ENCODE measurements at places on chromosomes 11 and 22.

DNA sequence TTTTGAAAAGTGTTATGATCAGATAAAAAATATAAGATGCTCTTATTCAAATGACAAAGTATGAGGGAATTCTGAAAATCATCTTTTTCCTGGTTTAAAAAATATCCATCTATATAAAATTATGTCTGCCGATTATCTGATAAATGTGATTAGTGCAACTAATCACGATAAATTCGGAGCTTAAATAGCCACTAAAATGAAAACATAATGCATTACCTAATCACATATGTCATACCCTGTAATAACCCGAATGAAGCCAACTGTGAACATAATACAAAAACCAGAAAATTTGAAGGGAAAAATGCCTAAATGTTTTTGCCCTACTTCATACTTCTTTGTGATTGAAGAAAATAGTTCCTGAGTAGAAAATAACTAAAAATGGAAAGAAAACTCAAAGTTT lies 808.4 kb upstream of the LUZP2 start:
- DNase-seq: no peak

- DNase-seq: no peak
These were observed 18.3 kb downstream of the RCN1 start for GRCh38 chr11:32109138-32109537.

DNA sequence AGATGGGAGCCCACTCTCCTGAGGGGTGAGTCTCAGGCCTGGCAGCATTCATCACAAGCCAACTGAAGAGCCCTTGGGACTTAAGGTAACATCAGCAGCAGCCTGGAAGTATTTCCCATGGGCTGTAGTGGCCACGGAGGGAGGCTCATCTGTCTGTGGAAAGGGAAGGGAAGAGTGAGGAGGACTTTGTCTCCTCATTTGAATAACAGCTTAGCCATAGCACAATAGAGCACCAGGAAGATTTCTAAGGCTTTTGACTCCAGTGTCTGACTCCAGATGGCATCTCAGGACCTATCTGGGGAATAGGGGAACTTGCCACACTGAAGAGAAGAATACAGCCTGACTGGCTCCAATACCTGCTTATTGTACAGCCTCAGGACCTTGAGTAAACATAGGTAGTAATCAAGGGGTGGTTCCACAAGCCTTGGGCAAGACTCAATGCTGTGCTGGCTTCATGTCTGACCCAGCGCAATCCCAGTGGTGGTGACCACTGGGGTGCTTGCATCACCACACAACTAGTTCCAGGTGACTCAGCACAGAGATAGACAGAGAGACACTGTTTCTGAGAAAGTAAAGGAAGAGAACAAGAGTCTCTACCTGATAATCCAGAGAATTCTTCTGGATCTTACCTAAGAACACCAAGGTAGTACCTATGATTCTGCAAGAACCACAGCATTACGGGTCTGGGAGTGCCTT lies 510.5 kb upstream of the CCDC179 start:
- DNase-seq: no peak

DNA sequence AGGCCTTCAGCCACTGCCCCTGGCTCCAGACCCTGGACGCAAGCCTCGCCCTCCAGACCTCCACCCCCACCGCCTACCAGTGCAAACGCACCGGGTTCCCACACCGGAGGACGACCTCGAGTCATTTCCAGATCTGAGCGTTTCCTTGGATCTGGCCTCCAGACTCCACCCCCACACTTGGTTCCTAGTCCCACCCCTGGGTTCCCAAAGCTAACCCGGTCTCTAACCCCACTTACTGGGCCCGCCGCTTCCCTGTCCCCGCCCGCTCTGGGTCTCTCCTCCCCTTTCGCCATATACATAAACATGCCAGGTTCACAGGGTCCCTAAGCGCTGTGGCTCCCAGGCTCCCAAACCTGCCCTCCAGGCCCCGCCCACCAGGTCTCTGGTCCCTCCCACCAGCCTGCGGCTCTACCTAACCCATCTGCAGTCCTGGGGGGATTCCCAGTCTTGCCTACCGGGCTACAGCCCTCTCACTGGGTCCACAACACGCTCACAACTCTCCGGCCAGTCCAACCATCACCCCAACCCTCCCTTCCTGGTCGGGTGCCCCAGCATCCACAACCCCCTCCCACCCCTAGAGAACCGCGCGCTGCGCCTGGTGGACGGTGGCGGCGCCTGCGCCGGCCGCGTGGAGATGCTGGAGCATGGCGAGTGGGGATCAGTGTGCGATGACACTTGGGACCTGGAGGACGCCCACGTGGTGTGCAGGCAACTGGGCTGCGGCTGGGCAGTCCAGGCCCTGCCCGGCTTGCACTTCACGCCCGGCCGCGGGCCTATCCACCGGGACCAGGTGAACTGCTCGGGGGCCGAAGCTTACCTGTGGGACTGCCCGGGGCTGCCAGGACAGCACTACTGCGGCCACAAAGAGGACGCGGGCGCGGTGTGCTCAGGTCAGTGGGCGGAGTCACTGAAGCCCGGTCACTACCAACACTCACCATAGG lies 36.7 kb downstream of the CD6 start:
- DNase-seq: no peak

- no peak for DNase-seq
These were observed 90.0 kb downstream of the INSC start for GRCh38 chr11:15204711-15205110.

- no peak for DNase-seq
These were observed 17.2 kb downstream of the HPS5 start for GRCh38 chr11:18304745-18305144.

DNA sequence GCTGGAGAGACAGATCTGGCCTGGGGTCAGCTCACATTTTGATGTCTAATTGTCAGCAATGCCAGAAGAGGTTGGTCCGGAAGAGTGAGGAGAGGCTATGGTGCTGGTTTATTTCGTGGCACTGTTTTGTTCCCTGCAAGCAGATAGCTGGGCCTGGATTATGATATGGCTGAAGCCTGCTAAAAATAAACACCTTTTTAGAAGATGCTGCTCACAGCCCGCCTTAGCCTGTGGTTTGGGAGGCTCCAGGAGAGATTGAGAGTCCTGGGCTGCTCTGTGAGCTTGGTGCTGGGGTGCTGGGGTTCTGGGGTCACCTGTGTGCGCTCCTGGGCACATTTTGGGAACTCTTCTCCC lies 29.6 kb upstream of the ALX4 start:
- no peak for DNase-seq

GRCh38 chr11:13283636-13284035 lies 6.0 kb downstream of the BMAL1 start:
- no peak for DNase-seq

- no peak for DNase-seq
These were observed 597.4 kb downstream of the LUZP2 start for GRCh38 chr11:25094085-25094802.

DNA sequence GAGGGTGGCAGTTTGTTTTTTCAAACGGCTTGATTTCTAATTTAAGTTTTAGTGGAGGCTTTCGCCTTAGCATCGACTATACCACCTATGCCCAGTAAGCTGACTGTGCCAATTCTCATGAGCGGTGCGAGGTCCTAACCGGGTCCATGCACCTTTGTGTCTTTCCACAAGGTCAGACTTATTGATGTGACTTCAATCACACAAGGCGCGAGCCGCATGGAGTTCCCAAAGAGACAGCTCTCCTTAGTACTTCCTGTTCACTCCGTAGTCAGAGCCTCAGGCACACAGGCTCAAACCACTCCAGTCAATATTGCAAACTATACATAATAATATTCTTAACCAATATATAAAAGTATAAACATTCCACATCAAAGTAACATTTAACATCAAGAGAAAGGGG lies 18.2 kb downstream of the ST14 start:
- DNase-seq: no peak

GRCh38 chr22:49541693-49542230 lies 285.9 kb downstream of the BRD1 start:
- DNase-seq: no peak

DNA sequence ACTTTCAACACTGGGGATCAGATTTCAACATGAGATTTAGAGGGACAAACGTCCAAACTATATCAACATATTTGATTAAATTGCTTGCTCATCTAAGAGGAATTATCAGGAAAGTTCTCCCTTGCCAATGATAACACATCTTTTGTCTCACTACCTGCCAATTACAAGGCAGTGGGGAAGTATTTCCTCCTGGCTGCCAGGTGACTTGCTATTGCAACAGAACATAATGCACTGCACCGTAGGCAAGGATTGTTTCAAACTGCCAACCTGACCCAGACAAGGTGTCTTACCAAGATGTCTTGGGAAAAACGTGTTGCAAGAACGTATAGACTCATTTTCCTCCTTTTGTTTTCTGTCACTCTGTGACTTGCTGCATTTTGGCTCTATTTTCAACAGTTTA lies 711.6 kb downstream of the METTL15 start:
- no peak for DNase-seq

DNA sequence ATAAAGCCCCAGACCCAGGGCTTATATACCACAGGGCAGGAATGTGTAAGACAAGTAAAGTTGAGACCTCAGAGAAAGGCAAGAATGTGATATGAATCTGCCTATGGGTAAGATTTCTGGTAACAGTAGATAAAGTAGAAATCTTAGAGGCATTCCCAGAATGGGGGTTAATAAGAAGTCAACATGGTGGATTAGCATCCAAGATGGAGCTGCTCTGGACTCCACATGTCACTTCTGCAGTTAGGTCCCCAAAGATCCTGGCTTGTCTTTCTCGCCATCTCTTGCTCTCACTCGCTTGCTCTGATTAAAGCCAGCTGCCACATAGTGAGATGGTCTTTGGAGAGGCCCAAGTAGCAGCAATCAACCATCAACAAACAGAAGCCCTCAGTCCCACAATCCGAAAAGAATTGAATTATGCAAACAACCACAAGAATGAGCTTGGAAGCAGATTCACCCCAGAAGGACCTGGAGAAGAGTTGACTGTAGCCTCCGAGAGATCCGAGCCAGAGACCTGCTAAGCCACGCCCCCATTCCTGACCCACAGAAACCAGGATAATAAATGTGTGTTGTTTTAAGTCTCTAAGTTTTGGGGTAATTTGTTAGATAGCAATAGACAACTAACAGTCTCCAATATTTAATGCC lies 5.4 kb upstream of the C11orf86 start:
- DNase-seq: no peak

DNA sequence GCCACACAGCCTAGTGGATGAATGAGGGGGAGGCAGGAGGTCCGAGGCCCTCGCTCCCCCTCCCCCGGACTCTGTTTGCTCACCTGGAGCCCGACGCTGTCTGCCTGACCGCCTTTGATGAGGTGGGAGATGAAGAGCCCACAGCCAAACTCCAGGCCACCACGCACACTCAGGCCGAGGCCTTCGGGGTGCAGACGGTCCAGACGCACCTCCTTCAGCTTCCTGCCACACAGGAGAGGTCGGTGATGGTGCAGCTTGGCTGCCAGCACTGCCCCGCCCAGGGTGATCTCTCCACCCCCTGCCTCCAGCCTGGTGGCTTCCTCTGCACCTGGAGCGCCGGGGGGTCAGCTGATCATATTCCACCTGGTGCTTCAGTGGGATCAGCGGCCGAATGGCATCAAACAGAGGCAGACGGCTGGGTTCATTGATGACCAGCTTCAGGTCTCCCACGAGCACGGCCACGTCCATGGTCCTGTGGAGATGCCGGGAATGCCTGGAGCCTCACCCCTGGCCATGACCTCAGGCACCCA lies 13.1 kb downstream of the USH1C start:
- no peak for DNase-seq

DNA sequence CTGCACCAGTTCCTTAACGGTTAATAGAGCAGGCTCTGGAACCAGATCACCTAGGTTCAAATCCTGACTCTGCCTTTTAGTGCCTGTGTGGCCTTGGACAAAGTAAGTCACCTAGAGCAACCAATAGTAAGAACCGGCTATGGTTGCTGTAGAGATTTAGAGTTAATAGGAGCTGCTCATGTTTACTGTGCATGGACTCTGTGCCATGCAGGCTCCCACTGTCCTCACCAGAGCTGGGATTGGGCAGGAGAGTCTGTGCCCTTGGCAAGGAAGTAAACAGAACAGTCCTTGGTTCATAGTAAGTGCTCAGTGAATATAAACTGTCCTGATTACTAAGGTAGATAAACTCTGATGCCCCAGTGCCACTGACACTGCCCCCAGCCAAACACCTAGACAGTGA lies 1.4 kb upstream of the TP53I11 start:
- DNase-seq: no peak

GRCh38 chr11:64093233-64094039 lies 57.7 kb downstream of the FLRT1 start:
- no peak for DNase-seq

DNA sequence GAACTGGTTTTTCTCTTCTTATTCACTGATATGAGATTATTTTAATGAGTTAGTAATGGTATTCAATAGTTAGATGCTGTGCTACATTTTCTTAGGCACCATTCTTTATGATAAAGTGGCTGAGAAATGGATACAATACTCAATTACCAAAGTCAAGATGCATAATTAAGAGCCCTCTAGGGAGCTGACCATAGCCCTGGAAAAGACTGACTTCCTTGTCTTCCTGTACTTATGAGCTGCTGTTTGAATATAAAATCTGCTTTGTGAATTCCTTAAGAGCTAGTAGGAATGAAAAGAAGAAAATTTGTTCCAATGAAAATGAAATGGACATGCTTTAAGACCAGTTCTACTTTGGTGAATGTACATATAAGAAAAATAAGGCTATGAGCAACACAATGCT lies 452.3 kb downstream of the KCNA4 start:
- no peak for DNase-seq

Measured in KG1 (cell line).